Fibroblast of skin of left quadriceps (primary cell): ENCODE measurements at places on chromosomes 4 and X.

GRCh38 chr4:48139691-48140090, 5.6 kb upstream of the TXK start:
- DNase-seq = peak; percentile 11

- no peak for DNase-seq
Observed at GRCh38 chr4:83572848-83573247, 36.9 kb downstream of the GPAT3 start.

- no peak for DNase-seq
Observed at GRCh38 chr4:4842476-4843441, 16.7 kb upstream of the MSX1 start.

DNA sequence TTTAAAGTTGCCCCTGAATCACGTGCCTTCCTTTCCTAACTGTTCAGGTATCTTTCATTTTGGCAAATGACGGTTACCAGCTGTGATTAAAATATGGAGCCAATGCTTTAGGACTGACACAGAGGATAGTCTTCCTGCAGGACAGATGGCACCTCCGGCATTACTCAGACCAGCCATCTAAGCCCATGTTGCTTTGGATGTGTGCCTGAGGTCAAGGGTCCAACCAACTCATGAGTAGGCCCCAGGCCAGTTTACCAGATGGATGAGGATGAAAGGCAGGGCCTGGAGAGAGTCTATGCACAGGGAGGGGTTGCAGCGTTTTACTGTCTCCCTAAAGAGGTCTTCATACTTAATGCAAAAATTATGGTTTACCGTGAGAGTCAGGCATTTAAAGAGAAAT, 174.0 kb upstream of the GATB start:
- no peak for DNase-seq

GRCh38 chrX:18674417-18674787, 2.5 kb upstream of the RS1 start:
- no peak for DNase-seq

GRCh38 chr4:60923075-60923474, 277.1 kb upstream of the ADGRL3 start:
- no peak for DNase-seq

GRCh38 chrX:7261672-7262332, 113.8 kb upstream of the PUDP start:
- no peak for DNase-seq

- DNase-seq = no peak
Observed at GRCh38 chr4:137768881-137769280, 236.6 kb upstream of the PCDH18 start.

- peak; percentile 50 for DNase-seq
Observed at GRCh38 chr4:168304744-168305459, 13.7 kb downstream of the DDX60 start.

DNA sequence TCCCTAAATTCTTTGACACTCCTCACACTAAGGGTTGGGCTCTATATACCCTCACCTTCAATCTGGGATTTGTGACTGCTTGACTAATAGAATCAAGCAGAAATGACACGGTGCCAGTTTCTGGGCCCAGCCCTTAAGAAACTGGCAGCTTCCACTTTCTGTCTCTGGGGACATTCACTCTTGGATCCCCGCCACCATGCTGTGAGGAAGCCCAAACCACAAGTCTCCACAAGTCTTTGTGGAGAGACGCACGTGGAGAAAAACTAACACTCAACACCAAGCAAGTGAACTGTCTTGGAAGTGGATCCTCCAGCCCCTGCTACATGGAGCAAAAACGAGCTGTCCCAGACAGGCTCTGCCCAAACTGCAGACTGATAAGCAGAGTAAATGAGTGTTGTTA, 1.1 kb upstream of the EDNRA start:
- DNase-seq = peak; percentile 58

- no peak for DNase-seq
Observed at GRCh38 chr4:126558596-126558995, 1074.2 kb upstream of the INTU start.
